ENCODE measurements at places on chromosomes 7 and 10.
A peak's percentile ranks its signal among the peaks of the same experiment; 100 is the strongest.

GRCh38 chr10:3720228-3721019 is 64.6 kb downstream of the KLF6 start:
- peak; percentile 52 for DNase-seq

DNA sequence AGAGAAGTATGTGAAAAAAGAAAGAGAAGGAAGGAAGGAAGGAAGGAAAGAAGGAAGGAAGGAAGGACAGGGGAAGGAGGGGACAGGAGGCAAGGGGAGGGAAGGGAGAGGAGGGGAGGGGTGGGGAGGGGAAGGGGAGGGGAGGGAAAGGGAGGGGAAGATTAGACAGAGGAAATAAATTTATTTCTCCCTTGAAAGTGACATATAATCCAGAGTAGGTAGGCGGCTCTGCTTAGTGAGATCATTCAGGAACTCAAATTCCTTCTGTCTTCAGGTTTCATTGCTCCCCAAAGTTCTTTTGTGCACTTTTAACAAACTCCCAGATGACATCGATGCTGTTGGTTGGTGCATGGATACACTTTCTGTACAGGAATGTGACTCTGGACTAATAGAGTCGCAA is 594.7 kb upstream of the STEAP1 start:
- DNase-seq, result no peak

- DNase-seq, result no peak
These were observed 2.5 kb downstream of the H2BK1 start for GRCh38 chr7:151207804-151208203.

DNA sequence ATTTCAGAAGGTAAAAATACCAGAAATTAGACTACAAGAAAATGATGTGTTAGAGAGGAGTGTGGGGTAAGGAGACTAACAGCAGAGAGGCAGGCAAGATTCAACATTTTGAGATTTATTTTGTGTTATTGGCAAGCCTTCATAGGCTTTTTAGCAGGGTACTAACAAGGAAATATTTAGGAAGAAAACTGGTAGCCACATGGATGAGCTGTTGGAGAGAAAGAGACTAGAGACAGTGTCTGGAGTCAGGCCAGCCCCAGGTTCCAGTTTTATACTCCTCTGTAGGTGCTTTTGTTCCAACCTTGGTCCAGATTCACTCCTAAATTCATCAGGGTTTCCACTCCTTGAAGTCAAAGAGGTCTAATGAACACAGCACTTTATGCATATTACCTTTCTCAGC is 41.1 kb downstream of the GPRIN2 start:
- DNase-seq, result no peak

GRCh38 chr7:6165075-6165474 is 107.3 kb downstream of the CYTH3 start:
- DNase-seq, result no peak

GRCh38 chr10:131620314-131620713 is 280.5 kb upstream of the PPP2R2D start:
- no peak for DNase-seq

- no peak for DNase-seq
These were observed 84.2 kb upstream of the STEAP1B start for GRCh38 chr7:22584179-22584578.

GRCh38 chr7:128809363-128809762 is 17.6 kb downstream of the CCDC136 start:
- no peak for DNase-seq

DNA sequence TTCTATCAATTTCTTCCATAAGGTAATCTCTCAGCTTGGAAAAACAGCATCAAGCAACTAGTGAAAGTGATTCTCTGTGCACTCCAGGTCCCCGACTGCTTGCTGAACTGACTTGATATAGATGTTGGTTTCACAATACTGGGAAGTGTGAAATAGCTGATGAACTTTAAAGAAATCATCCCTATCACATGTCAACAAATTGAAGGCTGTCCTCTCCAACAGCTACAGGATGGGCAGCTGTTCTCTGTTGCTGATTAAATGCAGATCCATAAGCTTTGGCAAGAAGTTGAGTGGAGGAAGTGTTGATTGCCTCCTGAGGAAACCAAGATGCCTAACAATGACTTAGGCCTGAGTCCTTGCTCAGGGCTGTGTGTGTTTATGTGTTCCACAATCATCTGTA is 130.4 kb upstream of the GDF10 start:
- no peak for DNase-seq

DNA sequence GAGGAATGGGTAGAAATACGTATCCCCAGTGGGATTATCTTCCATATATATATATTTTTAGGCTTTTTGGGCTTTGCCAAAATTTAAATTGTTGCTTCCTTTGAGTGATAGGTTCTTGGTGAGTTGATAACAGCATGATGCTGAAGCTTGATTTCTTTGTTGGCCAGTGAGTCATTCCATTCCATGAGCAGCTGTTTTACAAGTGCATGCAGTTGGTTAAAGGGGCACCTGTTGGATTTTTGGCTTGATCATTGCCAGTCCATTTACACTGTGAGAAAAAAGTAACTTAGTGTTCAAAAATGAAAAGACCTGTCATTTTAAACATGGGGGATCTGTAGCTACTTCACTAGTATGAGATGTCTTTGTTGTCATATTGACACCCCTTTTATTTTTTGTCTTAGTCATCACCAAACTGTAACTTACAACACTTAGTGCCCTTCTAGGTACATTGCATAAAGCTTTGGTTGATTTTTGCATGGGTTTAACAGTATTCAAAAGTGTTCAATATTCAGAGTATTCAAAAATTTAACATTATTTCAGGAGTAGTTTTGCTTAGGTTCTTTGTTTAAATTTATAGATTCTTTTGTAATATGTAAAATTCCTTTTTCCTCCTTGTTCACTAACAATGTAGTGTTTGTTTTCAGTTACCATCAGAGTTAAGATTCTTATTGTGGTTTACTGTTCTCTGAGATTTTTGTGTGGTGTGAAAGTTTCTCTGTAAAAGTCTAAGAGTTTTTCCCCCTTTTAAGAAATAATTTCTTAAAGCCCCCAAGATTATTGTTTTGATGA is 8.8 kb downstream of the AKAP9 start:
- DNase-seq, result no peak

- DNase-seq, result no peak
These were observed 389.1 kb upstream of the COBL start for GRCh38 chr7:51705701-51706100.

- no peak for DNase-seq
These were observed 26.5 kb downstream of the ASNS start for GRCh38 chr7:97845622-97846203.

- DNase-seq, result no peak
These were observed 18.5 kb downstream of the FGL2 start for GRCh38 chr7:77181015-77181595.

GRCh38 chr7:66927348-66927948 is 6.4 kb downstream of the TMEM248 start:
- no peak for DNase-seq

GRCh38 chr10:87740254-87740655 is 77.8 kb downstream of the ATAD1 start:
- peak; percentile 84 for DNase-seq

DNA sequence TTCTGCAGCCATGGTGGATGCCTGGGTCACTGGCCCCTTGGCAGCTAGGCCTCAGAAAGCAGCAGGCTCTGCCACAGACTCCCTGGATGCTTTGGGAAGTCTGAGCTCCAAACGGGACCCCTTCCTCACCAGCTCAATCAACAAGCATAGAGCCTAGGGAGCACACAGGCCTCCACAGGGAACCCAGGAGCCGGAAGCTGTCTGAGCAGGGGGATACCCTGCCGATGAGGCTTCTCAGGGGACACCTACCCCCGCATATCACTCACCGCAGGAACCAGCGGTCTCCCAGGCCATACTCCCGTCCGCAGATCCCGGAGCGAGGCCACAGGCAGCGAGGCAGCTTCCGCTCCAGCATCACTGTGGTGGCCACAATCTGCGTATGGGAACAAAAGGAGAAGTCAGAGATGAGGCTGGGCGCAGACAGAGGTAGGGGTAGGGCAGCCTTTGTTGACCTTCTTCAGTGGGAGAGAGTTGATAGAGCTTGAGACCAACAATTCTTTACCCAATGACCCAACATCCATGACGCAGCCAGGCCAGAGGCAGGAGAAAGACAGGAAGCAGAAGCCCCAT is 13.4 kb downstream of the TRPV6 start:
- no peak for DNase-seq

DNA sequence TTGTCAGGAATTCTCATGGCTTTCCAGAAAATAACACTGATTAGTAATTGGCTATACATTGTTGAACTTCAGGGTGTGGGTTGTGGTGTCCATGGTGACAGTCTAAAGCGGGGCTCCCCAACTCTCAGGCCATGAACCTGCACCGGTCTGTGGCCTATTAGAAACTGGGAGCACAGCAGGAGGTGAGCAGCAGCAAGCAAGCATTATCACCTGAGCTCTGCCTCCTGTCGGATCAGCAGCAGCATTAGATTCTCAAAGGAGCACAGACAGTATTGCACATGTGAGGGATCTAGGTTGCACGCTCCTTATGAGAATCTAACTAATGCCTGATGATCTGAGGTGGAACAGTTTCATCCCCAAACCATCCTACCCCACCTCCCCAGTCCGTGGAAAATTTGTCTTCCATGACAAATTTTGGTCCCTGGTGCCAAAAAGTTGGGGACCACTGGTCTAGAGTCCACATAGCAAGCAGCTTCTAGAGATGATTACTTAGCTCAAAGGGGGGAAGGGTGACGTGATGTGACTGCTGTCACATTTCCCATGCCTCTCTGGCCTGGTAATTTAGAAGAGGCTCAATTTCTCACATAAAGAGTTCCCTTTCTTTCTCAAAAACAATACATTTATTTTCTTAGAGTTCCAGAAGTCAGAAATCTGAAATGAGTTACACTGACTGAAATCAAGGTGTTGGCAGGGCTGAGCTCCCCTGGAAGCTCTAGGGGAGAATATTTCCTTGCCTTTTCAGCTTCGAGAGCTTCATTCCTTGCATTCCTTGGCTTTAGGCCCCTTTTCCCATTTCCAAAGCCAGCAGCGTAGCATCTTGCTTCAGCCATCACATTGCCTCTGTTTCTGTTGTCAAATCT is 17.6 kb upstream of the FAM221A start:
- no peak for DNase-seq

- DNase-seq, result no peak
These were observed 24.2 kb downstream of the ZNF25 start for GRCh38 chr10:37952043-37952755.

DNA sequence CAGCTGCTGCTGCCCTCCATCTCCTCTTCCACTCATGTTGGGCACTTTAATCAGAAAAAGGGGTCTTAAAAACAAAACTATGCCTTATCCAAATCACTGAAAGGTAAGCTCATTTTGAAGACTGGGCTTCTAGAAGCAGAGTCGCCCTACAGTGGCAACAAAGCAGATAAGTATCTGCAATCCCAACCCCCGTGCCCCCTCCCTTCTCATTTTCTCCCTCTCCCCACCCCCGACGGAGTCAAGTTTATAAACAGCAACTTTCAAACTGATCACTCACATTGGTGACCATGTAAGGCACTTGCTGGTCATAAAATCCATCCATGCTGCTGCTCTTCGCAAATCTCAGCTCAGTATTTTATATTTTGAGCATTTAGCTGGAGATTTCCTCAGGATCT is 738 bp downstream of the ETV1 start:
- DNase-seq, result no peak

GRCh38 chr10:72365106-72365895 is 10.6 kb upstream of the DNAJB12 start:
- DNase-seq, result no peak

DNA sequence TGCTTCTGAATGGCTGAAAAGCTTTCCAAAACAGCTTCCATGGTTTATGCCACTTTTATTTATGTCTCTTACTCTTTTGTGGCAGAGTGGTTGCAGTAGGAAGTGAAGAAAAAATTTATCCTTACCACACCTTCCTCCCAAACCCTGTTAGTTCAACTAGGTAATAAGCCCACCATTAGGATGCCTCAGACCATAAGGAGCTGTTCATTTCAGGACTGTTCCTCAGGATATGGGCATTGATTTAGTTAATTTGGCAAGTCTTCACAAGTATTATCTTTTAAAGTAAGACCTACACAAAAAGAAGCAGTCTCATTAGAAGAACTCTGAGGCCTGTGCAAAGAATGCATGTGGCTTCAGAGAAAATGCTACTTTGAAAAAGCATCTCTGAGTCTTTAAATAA is 82.9 kb upstream of the PDLIM1 start:
- DNase-seq, result no peak

DNA sequence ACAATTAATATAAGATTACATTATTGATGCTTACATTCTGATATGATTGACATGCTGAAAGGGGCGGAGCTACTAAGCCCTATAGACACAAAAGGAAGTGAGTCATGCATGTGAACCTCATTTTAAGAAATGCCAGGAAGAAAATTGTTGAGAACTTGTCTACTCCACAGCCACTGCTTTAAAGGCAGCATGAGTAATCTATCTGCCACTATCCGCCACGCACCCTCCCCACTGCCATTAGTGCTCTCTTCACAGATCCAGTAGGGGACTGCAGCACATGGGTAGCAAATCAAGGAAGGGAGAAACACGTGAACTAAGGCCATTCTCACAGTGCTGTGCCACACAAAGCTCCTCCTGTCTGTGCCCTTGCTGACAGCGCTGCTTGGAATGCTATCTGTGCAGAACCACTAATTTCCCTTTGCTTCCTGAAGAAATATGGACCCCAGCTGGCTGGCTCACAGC is 524.8 kb downstream of the GRM8 start:
- DNase-seq, result peak; percentile 30

DNA sequence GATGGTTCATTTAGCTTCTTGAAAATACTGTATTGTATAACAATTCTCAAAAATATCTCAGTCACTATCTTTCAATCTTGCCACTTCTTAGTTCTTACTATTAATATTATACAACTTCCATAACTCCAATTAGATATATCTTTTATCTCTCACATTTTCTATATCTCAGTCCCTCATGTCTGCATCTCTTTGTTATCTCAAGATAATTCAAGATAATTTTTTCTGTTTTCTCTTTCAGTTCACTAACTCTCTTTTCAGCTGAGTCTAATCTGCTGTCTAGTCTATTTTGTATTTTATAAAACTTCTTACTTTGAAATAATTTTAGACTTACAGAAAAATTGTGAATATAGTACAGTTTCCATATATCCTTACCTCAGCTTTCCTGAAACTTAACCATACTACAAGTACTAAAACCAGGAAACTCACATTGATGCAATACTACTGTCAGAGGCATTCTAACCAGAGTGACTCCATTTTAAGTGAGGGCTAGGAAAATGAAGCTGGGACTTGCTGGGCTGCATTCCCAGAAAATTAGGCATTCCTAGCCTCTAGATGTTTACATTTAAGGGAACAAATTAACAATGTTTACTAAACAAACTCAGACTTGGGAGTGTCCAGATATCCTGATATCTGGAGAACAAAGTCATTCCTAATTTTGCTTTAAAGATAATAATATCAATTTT is 38.4 kb downstream of the DNAJC1 start:
- no peak for DNase-seq

- no peak for DNase-seq
These were observed 21.8 kb downstream of the ELFN1 start for GRCh38 chr7:1691601-1692514.

GRCh38 chr7:44654255-44654796 is 47.9 kb downstream of the OGDH start:
- DNase-seq, result no peak

GRCh38 chr7:18905316-18905943 is 212.0 kb downstream of the TWIST1 start:
- DNase-seq, result no peak

GRCh38 chr7:42231043-42231787 is 5.8 kb downstream of the GLI3 start:
- DNase-seq, result no peak
